Activated CD4-positive, alpha-beta T cell treated with anti-CD3 and anti-CD28 coated beads, Interleukin-10, Interleukin-2, amounts not matched to agents 100 ng/mL and 50 ng/mL, durations not matched to agents 16 hours and 8 hours (primary cell): ENCODE measurements at places on chromosomes 6 and 20.

GRCh38 chr20:24638591-24639548 is 169.4 kb downstream of the SYNDIG1 start:
- no peak for DNase-seq

DNA sequence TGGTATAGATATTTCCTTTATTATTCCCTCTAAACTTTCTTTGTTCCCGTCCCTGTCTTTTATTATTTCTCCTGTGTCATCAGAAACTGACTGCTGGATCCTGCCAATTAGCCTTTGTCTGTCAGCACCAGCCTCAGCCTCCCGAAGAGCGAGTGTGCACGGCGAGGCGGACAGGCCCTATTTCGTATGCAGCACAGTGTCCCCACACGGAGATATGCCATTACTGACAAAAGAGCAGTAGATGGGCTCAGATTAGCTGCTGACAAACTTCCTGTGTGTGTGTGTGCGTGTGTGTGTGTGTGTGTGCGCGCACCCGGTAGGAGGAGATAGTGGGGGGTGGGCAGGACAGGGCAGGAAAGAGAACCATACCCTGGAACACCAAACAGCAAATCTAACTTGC is 99.5 kb upstream of the ZFP64 start:
- DNase-seq: no peak

DNA sequence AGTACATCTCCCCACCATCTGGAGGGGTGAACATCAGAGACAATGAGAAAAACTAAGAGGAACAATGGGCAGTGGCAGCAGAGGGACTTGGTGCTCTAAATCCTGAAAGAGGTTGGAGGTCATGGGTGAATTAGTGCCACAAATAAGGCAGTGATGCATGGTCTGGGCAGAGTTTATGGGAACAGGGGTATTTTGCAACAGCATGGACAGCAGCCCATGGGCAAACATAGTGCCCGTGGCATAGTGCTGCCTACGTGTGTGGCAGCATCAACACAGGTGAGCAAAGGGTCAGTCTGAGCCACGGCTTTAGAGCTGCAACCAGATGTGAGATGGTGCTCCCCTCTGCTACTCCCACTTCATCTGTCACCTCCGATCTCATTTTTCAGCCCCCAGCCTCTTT is 459.1 kb upstream of the CITED2 start:
- DNase-seq: no peak

DNA sequence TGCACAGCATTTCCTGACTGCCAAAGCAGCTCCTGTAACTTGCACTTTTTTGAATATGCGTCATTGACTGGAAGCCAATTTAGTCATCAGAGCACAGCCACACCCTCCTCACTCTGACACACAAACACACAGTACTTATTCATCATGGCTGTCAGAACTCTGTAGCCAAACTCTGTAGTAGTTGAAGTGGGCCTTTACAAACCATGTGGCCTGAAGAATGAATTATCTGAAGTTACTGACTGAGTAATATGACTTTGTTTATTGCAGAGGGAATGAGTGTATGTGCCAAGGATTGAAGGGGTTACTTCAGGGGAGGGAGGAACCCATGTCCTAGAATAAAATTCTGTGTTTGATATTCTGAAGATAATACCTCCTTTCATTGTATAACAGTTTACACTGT is 102.7 kb downstream of the FIG4 start:
- DNase-seq: peak; percentile 66

DNA sequence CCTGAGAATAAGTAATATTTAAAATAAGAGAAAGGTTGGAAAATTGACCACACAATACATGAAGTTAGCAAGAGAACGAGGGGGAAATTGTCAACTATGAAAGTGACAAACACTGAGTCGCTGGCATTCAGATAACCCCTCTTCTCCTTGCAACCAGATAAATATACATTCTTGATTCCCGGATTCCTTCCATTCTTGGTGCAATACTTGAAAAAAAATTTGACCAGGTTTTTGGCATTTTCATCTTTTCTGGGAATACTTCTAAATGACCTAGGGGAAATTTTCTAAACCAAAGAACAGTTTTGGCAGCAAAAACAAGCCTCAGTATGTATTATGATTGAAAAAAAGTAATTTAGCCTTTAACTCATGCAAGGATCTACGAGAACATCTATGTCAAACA is 164.0 kb downstream of the PDE7B start:
- no peak for DNase-seq

DNA sequence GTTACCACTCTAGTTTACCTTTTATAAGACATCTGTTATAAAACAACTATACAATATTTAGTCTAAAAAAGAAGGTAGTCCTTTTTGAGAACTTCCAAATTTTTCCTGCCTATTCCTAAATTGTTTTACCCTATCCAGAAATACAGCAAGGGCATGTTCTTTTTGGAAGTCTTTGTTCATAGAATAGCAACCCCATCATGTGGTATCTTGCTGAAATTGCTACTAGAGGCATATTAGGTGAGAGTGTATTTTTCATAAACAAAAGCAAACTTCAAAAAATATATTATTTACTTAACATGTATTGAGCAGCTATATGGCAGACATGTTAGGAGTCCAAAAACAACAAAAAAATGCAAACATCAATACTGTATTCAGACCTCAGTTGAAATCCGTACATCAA is 371.8 kb upstream of the NRSN1 start:
- no peak for DNase-seq

GRCh38 chr6:137872581-137873115 is 5.6 kb downstream of the TNFAIP3 start:
- DNase-seq: no peak

- peak; percentile 63 for DNase-seq
Measured at GRCh38 chr20:35404614-35405259, 7.0 kb downstream of the UQCC1 start.

- no peak for DNase-seq
Measured at GRCh38 chr6:24484657-24485323, 4.6 kb downstream of the GPLD1 start.

DNA sequence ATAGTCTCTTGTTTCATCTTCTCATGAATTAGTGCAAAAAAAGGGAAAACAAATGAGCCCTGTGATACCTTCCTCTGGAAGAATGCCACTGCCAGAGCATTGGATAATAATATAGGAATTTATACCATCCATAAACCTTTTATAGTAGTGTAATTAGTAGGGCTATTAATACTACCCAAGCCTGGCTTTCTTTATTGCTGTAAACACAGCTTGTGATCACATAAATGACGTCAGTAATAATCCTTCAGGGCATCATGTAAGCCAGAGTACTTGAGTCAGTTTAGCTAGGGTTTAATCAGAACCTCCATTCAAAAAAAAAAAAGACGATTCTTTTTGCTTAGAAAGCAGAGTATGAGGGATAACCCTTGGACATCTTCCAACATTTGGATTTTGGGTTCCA is 264.8 kb downstream of the SLC35F1 start:
- no peak for DNase-seq

DNA sequence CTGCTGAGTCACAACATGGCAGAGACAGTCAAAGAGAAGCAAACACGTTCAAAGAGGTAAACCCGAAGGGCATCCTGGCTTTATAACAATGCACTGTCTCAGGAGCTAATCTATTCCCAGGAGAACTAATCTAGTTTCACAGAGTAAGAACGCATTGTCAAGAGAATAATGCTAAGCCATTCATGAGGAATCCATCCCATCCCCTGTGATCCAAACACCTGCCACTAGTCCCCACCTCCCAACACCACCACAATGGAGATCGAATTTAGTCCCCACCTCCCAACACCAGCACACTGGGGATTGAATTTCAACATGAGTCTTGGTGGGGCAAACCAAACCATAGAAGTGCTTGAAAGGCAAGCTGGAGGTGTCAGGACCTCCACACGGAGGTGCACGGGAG is 231.5 kb upstream of the ID4 start:
- no peak for DNase-seq

- DNase-seq: no peak
Measured at GRCh38 chr6:155939253-155939652, 483.6 kb upstream of the NOX3 start.

- no peak for DNase-seq
Measured at GRCh38 chr6:167703781-167704180, 122.9 kb upstream of the AFDN start.

GRCh38 chr6:116047173-116047933 is 13.3 kb downstream of the FRK start:
- no peak for DNase-seq

DNA sequence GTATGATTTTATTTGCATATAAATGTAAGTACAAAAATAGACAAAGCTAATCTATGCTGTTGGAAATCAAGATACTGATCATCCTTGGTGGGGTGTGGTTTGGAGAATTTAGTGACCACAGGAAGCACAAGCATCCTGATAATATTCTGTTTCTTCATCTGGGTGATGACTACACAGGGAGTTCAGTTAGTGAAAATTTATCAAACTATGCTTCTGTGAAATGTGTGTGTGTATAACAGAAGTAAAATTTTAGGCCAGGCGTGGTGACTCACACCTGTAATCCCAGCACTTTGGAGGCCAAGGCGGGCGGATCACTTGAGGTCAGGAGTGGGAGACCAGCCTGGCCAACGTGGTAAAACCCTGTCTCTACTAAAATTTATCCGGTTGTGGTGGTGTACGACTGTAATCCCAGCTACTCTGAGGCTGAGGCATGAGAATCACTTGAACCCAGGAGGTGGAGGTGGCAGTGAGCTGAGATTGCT is 20.6 kb downstream of the ENPP3 start:
- DNase-seq: peak; percentile 5

- no peak for DNase-seq
Measured at GRCh38 chr20:43744966-43745730, 18.3 kb upstream of the GTSF1L start.
